T-helper 9 cell (primary cell): ENCODE measurements at places on chromosomes 16 and 17.

GRCh38 chr17:74280093-74280513, 6.1 kb downstream of the DNAI2 start:
- peak; percentile 31 for DNase-seq

- no peak for DNase-seq
Observed at GRCh38 chr16:782258-782657, 5.9 kb downstream of the RPUSD1 start.

GRCh38 chr17:61323909-61324868, 75.5 kb upstream of the TBX2 start:
- no peak for DNase-seq

DNA sequence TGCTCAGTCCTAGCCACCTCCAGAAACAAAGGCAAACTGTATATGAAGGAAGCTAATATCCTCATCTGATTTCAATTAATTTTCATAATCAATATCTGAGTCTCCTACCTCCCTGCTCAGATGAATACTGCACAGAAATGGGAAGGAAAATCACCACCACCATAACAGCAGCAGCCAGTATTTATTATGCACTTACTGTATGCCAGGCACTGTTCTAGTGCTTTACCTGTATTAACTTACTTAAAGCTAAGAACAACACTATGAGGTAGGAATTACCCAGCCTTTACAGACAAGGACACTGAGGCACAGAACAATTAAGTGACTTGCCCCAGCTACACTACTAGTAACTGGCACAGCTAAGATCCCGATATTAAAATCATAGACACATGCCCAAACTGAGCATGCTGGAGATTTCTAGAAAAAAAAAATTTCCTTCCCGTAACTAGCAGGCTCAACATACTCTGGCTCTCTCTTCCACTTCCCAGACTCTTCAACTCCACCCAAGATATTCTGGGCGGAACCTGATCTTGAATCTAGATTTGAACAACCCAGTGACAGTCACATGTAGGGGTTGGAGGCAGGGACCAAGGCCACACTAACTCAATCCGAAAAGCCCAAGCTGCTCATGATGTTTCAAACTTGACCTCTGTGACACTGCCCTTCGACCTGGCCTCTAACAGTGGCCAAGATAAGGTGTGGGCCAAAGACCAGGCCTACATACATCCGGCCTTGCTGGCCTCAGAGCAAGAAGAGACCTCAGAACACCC, 3.9 kb downstream of the TRIM25 start:
- no peak for DNase-seq

- no peak for DNase-seq
Observed at GRCh38 chr17:19316761-19317358, 45.7 kb downstream of the B9D1 start.

GRCh38 chr16:27113341-27113841, 46.7 kb downstream of the C16orf82 start:
- no peak for DNase-seq

- no peak for DNase-seq
Observed at GRCh38 chr16:11632455-11632939, 35.8 kb upstream of the SNN start.

DNA sequence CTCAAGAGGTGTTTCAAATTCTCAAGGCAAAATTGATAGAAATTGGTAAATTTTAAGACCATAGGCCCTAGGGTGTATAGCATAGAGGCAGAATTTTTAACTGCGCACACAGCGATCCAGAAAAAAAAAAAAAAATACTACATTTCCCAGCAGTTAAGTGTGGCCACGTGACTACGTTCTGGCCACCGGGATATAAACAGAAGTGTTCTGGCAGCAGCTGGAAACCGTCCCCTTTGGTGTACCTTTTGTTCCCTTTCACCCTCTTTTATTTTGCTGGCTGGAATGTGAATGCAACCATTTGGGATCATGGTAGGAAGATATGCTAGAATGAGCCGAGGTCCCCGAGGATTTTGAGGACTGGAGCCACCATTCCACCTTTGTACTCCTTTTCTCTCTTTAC, 52.7 kb upstream of the AKAP1 start:
- no peak for DNase-seq

- peak; percentile 90 for DNase-seq
Observed at GRCh38 chr16:3003582-3004270, 9.0 kb upstream of the CLDN9 start.

- DNase-seq, result no peak
Observed at GRCh38 chr17:80382956-80383355, 32.0 kb upstream of the ENDOV start.

- DNase-seq, result no peak
Observed at GRCh38 chr17:62824290-62825131, 16.4 kb upstream of the MARCHF10 start.

GRCh38 chr16:10988164-10988803, 43.9 kb downstream of the CLEC16A start:
- no peak for DNase-seq

GRCh38 chr16:7325834-7326233, 6.8 kb upstream of the RBFOX1 start:
- no peak for DNase-seq

DNA sequence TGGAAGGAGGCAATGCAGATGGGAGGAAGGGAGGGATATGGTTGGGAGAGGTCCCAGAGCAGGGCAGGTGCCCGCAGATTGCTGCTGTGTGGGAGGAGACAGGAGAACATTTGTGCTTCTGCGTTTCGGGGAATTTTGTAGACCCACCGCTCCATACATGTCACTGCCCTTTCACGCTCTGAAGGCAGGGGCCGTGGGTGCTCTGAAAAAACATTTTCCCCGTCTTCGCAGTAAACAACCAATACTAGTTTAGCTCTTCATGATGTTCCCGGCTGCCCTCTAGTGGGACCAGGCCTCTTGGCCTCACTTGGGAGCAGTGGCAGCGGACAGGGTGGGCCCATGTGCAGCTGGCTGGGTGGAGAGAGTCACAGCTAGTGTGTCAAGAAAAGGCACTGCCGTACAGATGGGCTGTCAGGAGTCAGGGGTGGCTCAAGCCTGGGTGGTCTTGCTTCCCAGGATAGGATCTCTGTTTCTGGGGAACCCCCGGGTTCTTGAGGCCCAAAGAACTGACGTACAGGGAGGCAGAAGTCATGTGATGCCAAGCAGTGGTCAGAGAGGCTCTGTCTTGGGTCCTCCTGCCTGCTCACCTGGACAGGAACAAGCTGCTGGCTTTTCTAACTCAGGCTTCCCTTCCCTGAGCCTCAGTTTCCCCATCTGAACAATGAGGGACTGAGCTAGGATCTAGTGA, 46.5 kb upstream of the CPNE2 start:
- no peak for DNase-seq

GRCh38 chr17:76132574-76133338, 8.3 kb downstream of the FOXJ1 start:
- DNase-seq, result no peak

GRCh38 chr16:56985288-56985961, 3.9 kb upstream of the NLRC5 start:
- DNase-seq, result no peak

GRCh38 chr17:81074875-81075274, 39.9 kb downstream of the BAIAP2 start:
- DNase-seq, result no peak

DNA sequence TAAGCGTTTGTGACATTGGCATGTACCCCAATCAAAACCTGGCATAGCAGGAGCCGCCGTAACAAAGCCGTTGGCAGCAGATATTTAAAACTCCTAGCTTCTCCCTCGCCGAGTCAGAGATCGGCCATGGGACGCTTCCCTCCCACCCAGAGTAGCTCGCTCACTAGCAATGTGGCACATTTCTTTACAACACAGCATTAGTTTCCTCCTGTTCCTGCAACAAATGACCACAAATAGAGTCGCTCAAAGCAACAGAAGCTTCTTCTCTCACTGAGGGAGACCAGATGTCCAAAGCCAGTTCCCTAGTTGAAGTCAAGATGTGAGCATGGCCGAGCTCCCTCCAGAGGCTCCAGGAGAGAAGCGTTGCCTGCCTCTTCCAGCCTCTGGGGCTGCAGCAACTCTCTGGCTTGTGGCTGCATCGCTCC, 106.7 kb downstream of the RBFOX3 start:
- DNase-seq, result no peak

GRCh38 chr17:79065105-79065670, 9.4 kb upstream of the ENGASE start:
- DNase-seq, result peak; percentile 50

GRCh38 chr16:1125471-1125870, 27.4 kb upstream of the CACNA1H start:
- no peak for DNase-seq

DNA sequence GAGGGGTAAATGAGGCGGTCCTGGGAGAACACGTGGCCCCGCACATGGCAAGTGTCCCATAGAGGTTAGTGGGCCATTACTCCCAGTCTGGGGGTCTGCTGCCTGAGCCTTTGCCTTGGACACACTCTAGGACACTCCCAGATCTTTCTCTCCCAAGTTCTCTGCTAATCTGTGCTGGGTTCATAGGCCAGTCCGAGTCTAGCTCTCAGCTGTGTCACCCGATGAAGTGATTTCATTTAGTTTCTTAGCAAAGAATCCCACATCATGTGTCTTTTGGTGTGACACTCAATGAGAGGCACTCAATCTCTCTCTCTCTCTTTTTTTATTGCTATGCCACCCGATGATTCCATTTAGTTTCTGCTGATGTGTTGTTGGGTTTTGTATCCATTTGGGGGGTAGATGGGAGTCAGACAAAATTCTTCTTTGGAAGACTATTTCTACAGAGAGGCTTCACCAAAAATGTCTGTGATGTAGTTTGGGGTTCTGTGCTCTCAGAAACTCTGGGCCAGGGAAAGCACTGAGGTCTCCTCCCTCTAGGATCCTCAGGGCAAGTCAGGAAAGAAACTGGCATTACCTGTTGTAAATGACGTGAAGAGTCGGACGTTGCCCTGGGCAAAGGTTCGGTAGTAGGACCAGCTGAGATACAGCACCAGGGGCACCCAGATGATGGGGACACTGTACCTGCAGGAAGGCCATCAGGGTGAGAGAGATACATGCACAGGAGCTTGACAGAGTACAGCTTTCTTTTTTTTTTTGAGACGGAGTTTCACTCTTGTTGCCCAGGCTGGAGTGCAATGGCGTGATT, 25.2 kb upstream of the MLKL start:
- no peak for DNase-seq

- DNase-seq, result peak; percentile 98
Observed at GRCh38 chr17:8248751-8249607, at the start of gene PFAS. Gene PFAS (plus strand): TSS chr17:8249289. CDS start chr17:8253938, 4,649 bp downstream.

- no peak for DNase-seq
Observed at GRCh38 chr16:87806641-87807546, 41.1 kb upstream of the KLHDC4 start.

DNA sequence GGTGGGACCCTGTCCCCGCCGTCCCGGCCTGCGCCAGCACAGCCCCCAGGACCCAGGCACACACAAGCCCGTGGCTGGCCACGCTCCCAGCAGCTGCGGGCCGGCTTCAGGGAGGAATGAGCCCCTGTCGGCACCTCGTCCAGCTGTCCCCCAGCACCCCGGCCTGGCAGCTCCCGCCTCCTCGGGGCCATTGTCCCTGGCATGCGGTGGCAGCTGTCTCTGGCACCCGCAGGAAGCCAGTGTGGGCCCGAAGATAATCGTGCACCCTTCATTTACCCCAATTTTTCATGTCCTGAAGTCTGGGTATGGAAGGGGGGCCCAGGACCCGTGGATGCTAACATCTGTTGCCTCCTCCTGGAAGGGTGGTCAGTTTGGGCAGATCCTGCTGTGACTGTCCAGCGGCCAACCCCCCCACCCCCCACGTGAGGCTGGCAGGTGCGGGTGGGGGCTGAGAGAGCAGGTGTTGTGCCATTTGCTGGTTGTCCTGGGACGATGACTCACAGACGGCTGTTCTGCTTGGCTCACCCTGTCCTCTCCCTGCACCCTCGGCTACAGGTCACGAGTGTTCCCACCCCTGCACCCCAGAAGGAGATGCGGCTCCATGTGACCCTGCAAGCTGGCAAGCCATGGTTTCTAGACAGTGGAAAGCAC, 4.0 kb upstream of the LMF1 start:
- DNase-seq, result no peak

GRCh38 chr16:69880640-69881133, 70.4 kb upstream of the CLEC18A start:
- DNase-seq, result no peak

- no peak for DNase-seq
Observed at GRCh38 chr17:74502861-74503260, 28.4 kb downstream of the CD300LB start.

DNA sequence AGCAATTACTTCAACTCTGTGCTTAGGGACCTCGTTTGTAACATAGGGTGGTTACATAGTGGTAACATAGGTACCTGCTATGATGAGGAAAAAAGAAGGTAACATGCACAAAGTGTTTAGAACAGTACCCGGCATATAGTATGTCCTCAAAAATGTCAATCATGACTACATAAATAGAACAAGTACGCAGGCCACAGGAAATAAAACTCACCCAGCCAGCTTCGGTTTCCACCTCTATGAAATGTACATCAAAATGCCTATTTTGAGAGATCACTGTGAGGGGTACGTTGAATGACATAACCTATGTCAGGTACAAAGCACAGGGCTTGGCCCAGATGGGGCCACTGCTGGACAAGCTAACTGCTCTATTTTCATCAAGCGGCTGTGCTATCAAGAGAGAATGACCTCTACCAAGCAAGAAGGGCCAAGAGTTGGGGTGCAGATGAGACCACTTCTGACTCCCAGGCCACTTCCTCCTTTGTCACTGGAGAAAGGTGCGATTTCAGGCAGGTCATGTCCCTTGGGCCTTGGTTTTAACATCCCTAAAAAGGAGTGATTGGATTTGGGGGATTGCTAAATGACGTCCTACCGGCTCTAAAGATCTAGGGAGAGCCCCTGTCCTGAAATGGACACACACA, 45.4 kb downstream of the WSB1 start:
- DNase-seq, result no peak

- DNase-seq, result no peak
Observed at GRCh38 chr17:4558347-4558971, 1.9 kb downstream of the GGT6 start.

GRCh38 chr16:67150047-67150832, 558 bp downstream of the B3GNT9 start:
- no peak for DNase-seq

GRCh38 chr17:43171586-43172487, 823 bp downstream of the NBR1 start:
- no peak for DNase-seq

DNA sequence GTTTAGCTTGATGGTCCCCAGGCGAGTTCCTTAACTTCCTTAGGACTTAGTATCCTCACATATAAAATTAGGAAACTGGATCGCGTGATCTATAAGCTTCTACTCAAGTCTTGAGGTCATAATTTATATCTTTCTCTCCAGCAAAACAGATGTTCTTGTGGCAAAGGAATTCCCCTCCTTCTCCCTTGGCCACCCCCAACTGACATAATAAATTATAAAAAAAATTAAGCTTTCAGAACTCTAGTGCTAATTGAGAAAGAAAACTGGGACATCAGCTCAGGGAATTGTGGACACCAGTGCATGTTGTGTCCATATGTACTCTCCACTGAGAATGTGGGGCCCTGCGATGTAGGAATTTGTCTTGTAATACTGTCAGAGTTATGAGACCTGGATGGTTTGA, 13.5 kb downstream of the GNAO1 start:
- DNase-seq, result no peak

DNA sequence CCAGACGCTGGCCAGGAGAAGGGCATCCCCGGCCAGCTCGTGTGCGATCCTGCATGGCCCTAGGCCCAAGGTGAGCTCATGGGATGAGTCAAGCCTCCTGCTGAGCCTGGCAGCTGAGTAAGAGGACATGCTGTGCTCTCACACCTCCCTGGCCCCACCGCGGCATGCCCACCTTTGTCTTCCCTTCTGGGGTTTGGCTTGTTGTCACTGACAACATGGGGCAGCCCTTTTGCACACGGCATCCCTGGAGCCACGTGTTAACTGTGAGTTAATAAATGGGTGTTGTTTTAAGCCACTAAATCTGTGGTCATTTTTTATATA, 8.9 kb upstream of the TNS4 start:
- no peak for DNase-seq
